ENCODE measurements at places on chromosomes 2 and 18.
A peak's percentile ranks its signal among the peaks of the same experiment; 100 is the strongest.

GRCh38 chr18:21550510-21550970 lies 50.0 kb downstream of the ESCO1 start:
- DNase-seq: no peak

DNA sequence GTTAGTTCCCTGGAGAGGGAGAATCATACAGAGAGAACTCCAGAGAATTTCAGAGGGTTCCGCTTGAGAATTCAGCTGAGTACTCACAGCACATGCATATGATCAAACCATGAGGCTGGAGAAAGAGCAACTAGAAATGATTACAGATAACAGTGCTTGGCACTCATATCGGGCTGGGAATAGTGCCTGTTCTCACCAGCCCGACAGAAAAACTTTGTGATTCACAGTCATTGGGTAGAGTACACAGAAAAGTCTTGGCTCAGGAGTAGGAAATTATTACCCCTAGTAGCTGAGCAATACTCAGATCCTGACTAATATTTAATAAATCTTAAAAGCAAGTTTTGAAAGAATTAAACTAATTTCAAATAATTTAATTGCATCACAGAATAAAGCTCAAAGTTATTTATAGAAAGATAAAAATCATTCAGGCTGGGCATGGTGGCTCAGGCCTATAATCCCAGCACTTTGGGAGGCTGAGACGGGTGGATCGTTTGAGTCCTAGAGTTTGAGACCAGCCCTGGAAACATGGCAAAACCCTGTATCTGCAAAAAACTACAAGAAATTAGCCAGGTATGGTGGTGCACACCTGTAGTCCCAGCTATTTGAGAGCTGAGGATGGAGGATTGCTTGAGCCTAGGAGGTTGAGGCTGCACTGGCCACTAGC lies 6.8 kb downstream of the WDPCP start:
- no peak for DNase-seq

GRCh38 chr2:11799826-11800225 lies 53.4 kb downstream of the LPIN1 start:
- no peak for DNase-seq

GRCh38 chr2:12881952-12882351 lies 165.2 kb downstream of the TRIB2 start:
- DNase-seq: no peak

DNA sequence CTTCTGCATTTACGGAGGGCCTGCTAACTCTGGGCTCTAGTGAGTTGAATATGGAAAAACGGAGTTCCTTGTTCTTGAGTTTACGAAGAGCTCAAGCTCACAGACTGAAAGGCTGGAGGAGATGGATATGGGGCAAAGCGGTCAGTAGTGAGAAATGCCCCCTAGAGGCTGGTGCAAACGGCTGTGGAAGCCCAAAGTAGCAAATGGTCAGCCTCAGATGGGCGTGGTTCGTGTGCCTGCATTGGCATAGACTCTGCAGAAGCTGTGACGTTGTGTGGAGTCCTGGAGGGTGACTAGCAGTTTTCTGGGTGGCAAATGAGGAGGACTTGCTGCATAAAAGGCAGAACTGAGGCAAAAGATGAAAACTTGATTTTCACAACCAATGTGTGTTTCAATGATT lies 93.6 kb upstream of the TWIST2 start:
- DNase-seq: peak; percentile 3

DNA sequence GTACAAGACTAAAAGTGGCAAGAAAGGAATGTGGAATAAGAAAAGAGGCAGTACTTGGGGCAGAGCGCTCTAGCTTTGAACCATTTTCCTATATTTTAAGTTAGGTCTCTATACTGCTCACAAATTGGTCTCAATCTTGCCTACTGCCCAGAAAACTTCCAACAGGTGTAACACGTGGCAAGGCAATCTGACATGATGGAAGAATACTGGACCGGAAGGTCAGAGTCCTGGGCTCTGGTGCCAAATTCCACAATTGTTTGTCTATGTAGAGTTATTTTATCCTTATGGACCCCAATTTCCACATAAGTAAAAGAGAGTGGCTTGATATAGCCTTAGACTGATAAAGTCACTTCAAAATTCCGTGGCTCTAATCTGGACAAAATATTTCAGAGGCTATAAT lies 28.9 kb downstream of the NHEJ1 start:
- DNase-seq: no peak

GRCh38 chr2:212537726-212538304 lies 787 bp downstream of the ERBB4 start:
- DNase-seq: no peak
